ENCODE measurements at places on chromosomes 4 and X. TPM values are rescaled to one million over a fixed set of nuclear protein-coding genes. Genes with fewer than 3 reads are reported as not detected.

Gene AFF2
- total RNA-seq = 5.9 TPM

Gene C4orf51
- total RNA-seq = not detected

Gene P2RY4
- not detected for total RNA-seq

Gene MMRN1
- total RNA-seq = 0.19 TPM

GRCh38 chr4:184793735-184794355 is 31.9 kb downstream of the ACSL1 start:
- no peak for DNase-seq
- H3K4me1 ChIP-seq = peaks cover 14% of the 10 kb centered on the region
- no peak overlapping the region for H3K4me3 ChIP-seq
- no peaks in the 10 kb centered on the region for H3K27me3 ChIP-seq
- H3K27ac ChIP-seq = no peak overlapping the region

DNA sequence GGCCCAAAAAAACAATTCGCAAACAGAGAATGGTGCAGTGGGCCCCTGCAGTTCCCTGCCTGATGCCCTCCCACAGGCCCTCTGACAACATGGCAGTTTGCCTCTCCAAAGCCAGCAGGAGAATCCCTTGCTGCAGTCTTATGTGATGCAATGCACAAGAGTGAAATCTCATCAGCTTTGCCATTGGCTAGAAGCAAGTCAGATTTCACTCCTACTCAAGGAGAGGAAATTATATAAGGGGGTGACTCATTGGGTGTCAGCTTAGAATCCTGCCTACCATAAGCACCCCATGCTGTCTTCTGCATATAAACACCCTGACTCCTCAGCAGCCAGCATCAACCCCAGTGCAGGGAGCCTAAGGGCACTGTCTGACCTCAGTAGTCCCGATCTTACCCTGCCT is 157.3 kb upstream of the LDB2 start:
- H3K36me3 ChIP-seq = no peaks in the 10 kb centered on the region
- H3K4me3 ChIP-seq = no peak overlapping the region
- no peaks in the 10 kb centered on the region for H3K4me1 ChIP-seq
- no peak for DNase-seq

DNA sequence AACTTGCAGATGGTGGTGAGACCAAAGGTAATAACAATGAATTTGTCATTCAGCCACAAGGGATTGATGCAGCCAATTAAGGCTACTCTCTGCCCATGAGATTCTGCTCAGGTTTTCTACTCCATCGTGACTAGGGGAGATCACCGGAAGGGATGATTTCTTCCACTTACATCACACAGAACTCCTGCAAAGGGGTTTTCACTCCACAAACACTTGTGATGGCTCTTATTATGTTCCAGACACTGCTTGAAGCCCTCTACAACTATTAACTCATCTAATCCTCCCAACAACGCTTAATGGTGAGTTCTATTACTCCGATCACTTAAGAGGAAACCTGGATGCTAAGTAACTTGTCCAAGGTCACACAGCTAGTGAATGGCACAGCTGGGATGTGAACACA is 55.9 kb downstream of the MTNR1A start:
- H3K4me1 ChIP-seq = no peaks in the 10 kb centered on the region
- no peaks in the 10 kb centered on the region for H3K36me3 ChIP-seq
- no peaks in the 10 kb centered on the region for H3K27me3 ChIP-seq
- H3K4me3 ChIP-seq = no peak overlapping the region
- H3K27ac ChIP-seq = no peak overlapping the region

- no peak overlapping the region for H3K27ac ChIP-seq
- H3K27me3 ChIP-seq = no peaks in the 10 kb centered on the region
- DNase-seq = no peak
- H3K36me3 ChIP-seq = no peaks in the 10 kb centered on the region
- no peaks in the 10 kb centered on the region for H3K4me1 ChIP-seq
Measured at GRCh38 chrX:67781132-67781531, 237.3 kb downstream of the AR start.

DNA sequence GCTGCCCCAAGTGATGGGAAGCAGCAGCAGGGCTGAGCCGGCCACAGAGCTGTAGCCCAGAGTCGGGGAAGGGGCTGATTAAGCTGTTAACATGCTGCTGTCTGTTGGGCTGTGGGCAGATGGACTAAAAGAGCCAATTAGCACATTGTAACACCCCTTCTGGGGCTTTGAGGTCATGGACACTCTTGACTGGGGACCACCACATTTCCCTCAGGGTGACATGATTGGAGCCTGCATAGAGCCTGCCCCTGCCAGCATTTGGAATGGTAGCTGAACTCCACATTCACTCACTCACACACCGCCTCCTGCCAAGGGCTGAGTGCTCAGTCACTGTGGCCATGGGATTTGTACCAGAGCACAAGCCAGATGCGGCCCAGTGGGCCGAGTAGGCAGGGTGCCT is 646.9 kb downstream of the FAT4 start:
- no peaks in the 10 kb centered on the region for H3K4me1 ChIP-seq
- no peak overlapping the region for H3K4me3 ChIP-seq
- no peak for DNase-seq
- H3K27ac ChIP-seq = no peak overlapping the region

DNA sequence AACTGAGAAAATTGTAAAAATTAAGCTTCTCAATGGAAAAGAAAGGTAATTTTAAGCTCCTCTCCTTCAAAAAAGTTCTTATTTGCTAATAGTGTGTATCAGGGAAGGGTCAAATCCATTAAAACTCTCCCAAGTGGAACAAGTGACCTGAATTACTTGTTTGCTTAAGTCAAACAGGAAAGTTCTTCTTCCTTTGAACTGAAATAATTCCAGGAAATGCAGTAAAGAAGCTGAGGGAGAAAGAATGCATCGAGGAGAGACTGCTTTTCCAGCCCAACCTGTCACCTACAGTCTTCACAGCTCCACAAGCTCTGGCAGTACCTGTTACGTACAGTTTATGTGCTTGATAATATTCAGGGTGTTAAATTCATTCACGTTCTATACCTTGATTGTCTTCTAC is 131.1 kb downstream of the KLHL8 start:
- peaks cover 36% of the 10 kb centered on the region for H3K36me3 ChIP-seq
- DNase-seq = no peak
- H3K4me3 ChIP-seq = no peak overlapping the region
- peaks cover 5% of the 10 kb centered on the region for H3K4me1 ChIP-seq
